ENCODE measurements at places on chromosomes 2 and 18.

GRCh38 chr2:148430101-148430500 is 214.4 kb upstream of the EPC2 start:
- DNase-seq: no peak

DNA sequence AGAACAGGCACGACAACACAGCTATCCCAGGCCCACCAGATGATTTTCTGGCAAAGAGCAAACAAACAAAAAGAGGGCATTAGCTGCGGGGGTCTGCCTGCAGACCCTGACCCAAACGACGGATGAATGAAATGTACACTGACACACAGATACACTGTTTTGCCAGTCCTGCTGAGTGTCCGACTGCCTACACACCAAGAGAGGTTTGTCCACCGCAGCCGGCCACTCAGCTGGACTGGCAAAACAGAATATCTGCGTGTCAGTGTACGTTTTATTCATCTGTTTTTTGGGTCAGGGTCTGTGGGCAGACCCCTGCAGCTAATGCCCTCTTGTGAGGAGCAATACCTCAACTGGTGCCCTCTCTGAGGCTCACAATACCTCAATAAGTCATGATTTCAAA is 10.7 kb upstream of the SH3RF3 start:
- no peak for DNase-seq

DNA sequence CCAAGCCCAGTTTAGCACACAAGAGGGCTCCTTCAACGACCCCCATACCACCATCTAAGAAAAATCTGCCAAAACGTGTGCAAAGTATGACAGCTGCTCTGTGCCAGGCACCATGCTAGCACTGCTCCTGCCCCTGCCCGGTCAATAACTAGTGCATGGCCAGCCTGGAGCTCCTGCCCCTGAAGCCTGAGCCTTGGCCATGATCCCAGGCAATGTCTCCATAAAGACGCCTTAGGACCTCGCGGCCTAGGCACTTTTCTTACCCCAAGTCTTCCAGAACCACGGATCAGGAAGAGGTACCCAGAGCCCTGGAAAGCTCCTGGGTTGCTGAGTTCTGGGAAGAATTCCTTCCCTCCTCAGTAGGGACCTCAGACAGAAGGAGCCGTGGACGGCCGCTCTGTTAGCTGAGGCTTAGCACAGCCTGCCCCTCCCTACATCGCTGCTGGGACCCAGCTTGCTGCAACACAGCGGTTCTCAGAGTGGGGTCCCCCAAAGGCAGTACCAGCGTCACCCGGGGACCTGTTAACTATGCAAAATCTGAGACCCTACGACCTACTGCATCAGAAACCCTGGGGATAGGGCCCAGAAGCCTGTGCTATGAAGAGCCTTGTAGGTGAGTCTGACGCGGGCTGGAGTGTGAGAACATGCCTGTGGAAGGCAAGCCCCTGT is 117.8 kb upstream of the TWIST2 start:
- no peak for DNase-seq

DNA sequence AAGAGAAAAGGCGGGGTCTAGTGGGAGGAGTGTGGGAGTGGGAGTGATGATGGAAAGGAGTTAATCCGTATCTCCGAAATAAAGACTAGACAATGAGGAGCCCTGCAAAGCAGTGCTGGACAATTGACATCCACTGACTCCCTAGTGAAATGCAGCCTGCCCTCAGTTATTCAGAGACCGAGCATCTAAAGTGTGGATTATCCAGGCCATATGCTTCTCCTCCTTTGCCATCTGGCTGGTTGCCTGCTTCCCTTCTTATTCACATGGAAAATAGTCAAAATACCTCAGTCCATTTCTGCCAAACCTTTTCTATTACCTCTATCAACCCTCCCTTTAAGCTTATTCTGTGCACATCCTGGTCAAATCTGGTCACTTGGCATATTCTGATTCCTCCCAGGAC is 288.8 kb upstream of the SIX3 start:
- no peak for DNase-seq

- DNase-seq: no peak
Measured at GRCh38 chr2:30055548-30055947, 91.3 kb upstream of the YPEL5 start.

DNA sequence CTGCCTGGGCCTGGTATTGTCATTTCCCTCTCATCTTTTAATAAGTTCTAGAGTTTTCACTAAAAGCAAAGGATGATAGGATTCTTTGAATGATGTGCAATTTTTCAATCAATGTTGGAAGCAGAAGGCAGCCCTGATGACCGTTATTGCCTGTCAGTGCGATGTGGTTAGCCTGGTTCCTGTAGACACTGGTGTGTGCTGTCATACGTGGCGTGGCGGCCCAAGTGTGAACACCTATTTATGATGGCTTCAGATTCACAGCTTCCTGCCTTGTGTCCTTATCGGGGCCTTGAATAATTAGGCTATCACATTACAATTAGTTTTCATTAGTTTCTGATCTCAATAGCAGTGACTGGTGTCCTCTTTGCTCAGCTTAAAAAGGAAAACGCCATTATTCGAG is 218.5 kb downstream of the TPGS2 start:
- no peak for DNase-seq

DNA sequence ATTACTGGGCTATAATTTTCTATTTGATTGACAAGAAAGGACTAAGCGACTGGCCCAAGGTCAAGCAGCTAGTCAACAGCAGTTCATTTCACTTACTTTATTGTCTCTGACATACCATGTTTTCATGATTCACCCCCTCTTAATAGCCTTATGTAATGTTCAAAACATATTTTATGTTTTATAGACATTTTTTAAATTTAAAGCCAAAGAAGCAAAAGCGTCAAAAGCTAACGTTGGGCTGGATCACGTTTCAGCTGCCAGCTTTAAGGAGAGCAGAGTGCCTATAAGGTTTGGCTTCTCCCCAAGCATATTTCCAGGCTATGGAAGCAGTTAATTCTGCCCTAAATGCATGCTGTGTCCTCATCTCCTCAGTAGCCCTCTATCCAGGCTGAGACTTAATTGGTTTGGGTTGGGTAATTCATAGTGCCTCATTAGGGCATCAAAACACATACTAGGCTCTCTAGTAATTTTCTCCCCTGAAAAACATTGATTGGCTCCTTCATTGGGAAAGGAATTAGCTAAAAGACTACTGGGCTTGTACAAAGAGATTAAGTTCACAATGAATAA is 94.8 kb upstream of the CREB1 start:
- no peak for DNase-seq

DNA sequence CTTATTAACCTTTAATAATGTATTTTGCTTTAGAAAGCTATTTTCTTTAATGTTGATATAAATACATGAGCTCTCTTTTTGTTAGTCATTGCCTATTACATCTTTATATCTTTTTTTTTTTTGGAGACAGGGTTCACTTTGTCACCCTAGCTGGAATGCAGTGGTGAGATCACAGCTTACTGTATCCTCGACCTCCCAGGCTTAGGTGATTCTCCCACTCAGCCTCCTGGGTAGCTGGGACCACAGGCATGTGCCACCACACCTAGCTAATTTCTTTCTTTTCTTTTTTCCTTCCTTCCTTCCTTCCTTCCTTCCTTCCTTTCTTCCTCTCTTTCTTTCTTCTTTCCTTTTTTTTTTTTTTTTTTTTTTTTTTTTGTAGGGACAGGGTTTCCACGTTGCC is 15.4 kb downstream of the NAB1 start:
- DNase-seq: no peak

DNA sequence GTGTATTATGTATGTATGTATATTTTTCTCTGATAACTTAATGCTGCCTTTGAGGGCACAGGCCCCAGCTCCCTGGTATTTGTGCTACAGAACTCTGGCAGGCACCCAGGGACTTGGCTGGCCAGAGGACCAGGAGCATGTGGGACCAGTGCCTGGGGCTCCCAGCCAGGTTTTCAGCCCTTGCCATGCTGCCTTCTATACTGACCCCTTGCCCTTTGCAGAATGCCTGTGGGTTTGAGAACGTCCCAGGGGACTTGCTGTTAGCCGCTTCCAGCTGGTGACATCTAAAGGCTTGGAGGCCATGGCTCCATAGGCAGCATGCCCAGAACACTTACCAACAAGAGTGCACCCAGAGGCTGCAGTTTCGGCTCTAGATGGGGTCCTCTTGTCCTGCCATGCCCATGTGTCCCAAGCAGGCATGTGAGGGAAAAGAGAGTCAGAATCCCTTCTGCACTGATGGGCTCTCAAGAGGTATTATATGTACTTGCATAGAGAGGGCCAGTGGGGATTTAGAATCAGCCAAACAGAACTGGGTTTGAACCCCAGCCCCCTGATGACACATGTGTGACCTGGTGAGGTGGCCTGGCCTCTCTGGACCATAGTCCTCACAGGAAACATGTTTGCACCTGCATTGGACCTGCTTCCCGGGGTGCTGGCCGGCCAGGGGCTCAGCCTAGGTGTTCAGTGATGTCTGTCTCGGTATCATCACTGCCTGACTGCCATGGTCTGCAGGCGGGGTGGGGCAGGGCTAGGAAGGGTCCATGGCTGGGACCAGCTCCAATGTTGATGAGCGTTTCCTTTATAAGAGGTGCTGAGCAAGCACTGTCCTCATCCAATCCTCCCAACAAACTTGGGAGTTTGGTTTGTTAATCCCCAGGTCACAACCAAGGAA is 119.2 kb upstream of the FHL2 start:
- no peak for DNase-seq

DNA sequence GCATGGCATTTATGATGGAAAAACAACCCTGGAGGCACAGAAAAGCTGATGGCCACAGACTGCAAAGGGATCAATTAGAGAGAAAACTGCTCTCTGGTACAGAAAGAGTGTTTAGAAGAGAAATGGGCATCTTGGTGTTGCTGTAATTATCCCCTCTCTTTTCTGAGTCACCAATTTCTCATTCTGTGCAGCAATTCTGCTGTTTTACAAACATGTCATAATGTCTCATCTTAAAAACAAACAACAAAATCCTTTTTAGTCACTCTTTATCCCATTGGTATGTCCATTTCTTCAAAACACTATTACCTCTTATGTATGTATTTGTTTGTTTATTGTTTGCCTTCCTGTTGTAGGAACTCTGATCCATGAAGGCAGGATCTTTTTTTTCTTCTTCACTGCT is 73.9 kb upstream of the HK2 start:
- no peak for DNase-seq

DNA sequence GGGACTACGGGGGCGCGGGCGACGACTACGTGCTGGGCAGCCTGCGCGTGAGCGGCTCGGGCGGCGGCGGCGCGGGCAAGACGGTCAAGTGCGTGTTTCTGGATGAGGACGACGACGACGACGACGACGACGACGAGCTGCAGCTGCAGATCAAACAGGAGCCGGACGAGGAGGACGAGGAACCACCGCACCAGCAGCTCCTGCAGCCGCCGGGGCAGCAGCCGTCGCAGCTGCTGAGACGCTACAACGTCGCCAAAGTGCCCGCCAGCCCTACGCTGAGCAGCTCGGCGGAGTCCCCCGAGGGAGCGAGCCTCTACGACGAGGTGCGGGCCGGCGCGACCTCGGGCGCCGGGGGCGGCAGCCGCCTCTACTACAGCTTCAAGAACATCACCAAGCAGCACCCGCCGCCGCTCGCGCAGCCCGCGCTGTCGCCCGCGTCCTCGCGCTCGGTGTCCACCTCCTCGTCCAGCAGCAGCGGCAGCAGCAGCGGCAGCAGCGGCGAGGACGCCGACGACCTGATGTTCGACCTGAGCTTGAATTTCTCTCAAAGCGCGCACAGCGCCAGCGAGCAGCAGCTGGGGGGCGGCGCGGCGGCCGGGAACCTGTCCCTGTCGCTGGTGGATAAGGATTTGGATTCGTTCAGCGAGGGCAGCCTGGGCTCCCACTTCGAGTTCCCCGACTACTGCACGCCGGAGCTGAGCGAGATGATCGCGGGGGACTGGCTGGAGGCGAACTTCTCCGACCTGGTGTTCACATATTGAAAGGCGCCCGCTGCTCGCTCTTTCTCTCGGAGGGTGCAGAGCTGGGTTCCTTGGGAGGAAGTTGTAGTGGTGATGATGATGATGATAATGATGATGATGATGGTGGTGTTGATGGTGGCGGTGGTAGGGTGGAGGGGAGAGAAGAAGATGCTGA is 1.4 kb downstream of the SOX11 start:
- DNase-seq: no peak

- no peak for DNase-seq
Measured at GRCh38 chr2:12733846-12734245, 17.1 kb downstream of the TRIB2 start.

- DNase-seq: no peak
Measured at GRCh38 chr2:105765415-105766299, 20.9 kb downstream of the NCK2 start.

DNA sequence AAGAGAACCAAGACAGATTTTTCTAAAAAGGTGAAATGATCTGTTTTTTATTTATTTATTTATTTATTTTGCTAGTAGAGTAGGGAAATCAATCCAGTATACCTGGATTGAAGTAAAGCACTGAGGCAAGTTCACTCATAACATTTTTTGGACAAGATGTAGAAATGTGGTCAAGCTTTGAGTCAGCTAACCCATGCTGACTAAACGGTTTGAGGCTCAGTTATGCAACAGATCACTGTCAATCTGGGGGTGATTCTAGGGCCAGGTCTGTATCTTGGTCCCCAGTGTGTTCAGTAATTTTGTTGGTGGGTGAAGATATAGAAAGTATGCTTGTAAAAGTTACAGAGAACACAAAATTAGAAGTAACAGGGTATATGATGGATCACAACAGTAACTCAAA is 60.2 kb downstream of the RMDN2 start:
- no peak for DNase-seq

DNA sequence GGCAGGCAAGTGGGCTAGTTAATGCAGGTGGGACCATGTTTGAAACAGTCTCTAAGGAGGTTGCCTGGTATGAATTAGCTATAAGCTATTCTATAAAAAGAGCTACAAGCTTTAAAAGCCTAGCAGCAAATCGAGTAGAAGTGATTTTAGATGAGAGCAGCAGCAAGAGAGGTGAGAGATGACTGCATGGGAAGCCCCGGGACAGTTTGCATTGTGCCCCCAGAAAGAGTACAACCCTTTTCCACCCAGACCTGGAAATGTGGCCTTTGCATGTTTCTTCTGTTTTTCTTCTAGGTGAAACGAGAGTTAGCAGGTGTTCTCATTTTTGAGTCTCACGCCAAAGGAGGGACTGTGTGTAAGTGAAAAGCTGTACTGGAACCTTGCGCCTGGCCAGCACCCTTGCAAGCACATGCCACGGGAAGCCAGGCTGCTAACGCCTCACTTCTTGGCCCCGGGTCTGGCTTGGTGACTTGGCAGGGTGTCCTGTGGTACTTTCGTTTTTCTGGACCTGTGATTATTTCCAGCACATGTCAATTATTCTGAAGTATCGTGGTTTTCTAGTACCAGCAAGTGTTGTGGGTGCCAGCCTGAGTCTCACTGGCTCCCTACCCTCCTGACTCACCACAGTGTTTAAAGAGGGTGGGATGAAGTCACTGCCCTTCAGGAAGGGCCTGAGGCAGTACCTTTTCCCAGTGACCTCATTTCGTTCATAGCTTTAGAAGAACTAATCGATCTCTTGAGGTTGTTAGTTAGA is 90.3 kb upstream of the MAP3K20 start:
- DNase-seq: no peak

- DNase-seq: no peak
Measured at GRCh38 chr2:46118656-46119371, 178.4 kb upstream of the EPAS1 start.

- no peak for DNase-seq
Measured at GRCh38 chr2:13919981-13920382, 712.5 kb upstream of the LRATD1 start.

- DNase-seq: no peak
Measured at GRCh38 chr2:85915606-85916303, 27.0 kb upstream of the ST3GAL5 start.

- no peak for DNase-seq
Measured at GRCh38 chr18:56109757-56110156, 521.8 kb upstream of the TCF4 start.

All from stimulated activated CD8-positive, alpha-beta memory T cell treated with anti-CD3 and anti-CD28 coated beads, Interleukin-7, amount 100 ng/mL, for 4 hours (primary cell).